ENCODE measurements at places on chromosomes 3 and 15.

GRCh38 chr3:43786102-43786501, 95.4 kb downstream of the ABHD5 start:
- DNase-seq, result no peak

GRCh38 chr3:129421236-129421883, 7.1 kb downstream of the EFCAB12 start:
- no peak for DNase-seq

GRCh38 chr15:65423976-65424679, 1.4 kb upstream of the IGDCC4 start:
- DNase-seq, result no peak

DNA sequence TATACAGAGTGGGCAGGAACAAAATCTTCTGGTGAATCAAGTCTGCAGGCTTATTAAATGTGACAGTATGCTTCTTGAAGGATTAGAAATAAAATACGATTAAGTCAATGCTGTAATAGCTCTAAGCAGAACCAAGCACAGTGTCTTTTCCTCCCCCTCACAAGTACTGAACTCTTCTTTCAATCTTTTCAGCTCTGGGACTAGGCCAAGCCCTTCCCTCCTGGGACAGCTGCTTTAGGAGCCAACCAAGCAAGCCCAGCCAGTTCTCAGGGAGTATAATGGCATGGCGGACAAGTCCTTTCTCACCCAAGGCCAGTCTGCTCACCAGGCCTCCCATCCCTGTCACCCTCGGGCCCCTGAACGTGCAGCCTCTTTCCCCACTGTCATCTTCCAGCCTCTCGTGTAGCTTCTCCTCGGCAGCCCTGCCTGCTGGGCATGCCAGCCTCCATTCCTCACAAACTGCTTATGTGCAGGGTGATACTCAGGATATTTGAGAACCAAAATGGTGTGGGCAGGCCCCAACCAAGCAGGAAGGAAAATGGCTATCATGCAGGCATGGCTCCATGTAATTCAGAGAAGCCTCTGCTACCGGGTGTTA, 8.4 kb upstream of the PPP1R2 start:
- DNase-seq, result no peak

- DNase-seq, result no peak
These were observed 82.0 kb upstream of the BFSP2 start for GRCh38 chr3:133317866-133318265.

DNA sequence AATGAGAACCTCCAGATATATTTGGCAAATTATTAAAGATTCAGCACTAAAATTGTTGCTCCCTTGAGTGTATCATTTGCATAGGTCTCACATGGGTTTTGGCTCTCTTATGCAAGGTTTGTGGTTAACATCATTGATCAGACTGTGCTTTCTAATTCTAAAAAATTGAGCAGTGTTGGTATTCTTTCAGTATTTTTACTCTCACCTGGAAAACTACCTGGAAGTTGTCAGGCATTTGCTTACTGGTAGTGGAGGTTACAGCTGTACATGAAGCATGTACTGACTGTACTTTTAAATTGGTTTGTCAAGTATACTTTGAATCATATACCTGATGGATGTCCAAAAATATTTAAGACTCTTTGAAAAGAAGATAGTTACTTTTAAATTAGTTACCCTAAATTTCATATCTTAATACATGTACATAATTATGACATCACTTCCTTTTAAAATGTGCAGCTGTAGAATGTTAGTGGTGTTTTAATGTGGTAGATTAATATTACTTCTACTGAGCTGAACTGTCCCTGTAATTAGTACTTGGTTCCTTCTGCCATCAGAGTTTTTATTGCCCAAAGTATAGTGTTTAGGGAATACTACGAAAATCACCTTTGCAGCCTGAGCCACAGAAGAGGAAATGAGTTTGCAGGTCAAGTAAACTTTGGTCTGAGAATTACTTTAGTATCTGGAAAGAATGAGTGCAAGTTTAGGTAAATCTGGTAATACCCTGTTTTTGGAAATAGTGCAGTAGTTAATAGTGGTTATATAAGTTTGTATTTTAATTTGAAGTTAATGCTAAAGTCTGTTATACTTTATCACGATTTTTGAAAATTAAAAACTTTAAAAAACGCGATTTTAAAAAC, 2.8 kb downstream of the CHD2 start:
- DNase-seq, result no peak

GRCh38 chr15:57772223-57772957, 65.9 kb downstream of the POLR2M start:
- DNase-seq, result no peak

DNA sequence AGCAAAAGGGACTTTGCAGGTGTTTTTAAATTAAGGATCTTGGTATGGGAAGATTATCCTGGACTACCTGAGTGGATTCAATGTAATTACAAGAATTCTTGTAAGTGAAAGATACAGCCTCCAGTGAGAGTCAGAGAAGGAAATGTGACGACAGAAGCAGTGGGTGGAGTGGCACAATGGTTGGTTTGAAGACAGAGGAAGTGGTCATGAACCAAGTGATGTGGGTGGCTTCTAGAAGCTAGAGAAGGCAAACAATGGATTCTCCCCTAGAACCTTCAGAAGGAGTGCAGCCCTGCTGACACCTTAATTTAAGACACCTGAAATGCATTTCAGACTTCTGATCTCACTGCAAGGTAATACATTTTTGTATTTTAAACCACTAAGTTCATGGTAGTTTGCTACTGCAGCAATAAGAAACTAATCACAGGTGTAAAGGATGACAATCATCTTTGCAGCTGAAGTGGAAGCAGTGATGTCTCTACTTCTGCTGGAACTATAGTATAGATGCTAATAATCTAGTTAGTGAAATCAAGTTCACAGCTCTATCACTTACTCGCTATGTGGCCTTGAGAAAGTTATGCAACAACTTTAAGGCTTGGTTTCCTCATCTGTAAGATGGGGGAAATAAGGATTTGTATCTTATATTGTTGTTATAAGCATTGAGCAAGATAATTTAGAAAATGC, 403.4 kb upstream of the SUCLG2 start:
- no peak for DNase-seq

DNA sequence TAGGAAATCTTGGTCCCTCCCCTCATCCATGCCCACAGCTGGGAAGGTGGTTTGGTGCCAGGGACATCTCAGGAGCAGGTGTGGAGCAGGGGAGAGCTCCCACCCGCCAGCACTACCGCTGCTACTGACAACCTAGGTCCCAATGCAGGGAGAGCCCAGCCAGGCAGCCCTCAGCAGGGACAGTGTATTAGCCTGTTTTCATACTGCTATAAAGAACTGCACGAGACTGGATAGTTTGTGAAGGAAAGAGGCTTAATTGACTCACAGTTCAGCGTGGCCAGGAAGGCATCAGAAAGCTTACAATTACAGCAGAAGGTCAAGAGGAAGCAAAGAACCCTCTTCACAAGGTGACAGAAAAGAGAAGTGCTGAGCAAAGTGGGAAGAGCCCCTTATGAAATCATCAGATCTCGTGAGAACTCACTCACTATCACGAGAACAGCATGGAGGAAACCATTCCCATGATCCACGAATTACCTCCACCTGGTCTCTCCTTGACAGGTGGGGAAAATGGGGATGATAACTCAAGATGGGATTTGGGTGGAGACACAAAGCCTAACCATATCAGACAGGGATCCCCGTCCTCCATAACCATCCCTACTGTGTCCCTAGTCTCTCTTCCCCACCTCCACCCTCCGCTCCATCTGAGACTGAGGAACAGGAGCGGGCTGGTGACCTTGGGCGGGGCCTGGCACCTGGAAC, 218.6 kb downstream of the TBC1D2B start:
- DNase-seq, result no peak

DNA sequence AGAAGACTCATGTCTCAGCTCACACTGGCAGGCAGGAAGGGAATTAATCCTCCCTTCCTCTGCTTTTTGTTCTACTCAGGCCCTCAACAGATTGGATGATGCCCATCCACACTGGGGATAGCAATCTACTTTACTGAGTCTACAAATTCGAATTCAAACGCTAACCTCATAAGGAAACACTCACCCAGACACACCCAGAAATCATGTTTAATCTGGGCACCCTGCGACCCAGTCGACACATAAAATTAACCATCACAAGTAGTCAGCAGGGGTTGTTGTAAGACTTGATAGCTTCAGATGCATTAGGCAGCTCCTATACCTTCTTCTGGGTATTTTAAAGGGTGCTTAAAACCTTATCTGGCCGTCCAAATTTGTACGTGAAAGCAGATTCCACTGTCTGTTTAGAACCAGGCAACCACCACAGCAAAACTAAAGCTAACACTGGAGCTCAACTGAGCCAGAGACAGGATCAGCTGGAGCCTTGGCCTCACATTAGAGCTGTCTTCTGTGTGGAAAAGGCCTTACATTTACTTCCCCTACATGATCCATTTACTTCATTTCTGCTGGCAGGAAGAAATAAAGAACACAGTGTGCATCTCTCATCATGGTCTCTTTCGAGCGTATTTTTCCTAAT, 407.3 kb upstream of the PPP2R3A start:
- no peak for DNase-seq

DNA sequence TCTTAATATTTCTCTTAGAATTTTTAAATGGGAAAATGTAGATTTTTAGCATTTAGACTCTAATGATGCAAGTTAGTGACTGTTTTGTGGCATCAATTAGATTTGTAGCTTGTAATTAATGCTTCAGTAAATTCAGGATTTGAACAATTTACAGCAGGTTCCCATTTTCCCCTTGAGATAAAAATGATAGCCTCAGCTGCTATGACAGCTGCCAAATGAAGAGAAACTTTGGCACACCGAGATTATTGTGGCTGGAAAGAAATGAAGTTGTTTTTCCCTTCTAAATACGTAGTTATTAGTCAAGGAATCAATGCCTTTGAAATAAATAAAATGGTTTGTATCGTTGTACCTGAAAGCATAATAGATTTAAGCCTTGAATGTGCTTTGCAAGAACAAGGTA, 206.4 kb upstream of the P2RY1 start:
- no peak for DNase-seq
